ENCODE measurements at places on chromosomes 3 and 15.

- no peak for DNase-seq
These were observed 66.0 kb downstream of the MEIS2 start for GRCh38 chr15:37034392-37034791.

DNA sequence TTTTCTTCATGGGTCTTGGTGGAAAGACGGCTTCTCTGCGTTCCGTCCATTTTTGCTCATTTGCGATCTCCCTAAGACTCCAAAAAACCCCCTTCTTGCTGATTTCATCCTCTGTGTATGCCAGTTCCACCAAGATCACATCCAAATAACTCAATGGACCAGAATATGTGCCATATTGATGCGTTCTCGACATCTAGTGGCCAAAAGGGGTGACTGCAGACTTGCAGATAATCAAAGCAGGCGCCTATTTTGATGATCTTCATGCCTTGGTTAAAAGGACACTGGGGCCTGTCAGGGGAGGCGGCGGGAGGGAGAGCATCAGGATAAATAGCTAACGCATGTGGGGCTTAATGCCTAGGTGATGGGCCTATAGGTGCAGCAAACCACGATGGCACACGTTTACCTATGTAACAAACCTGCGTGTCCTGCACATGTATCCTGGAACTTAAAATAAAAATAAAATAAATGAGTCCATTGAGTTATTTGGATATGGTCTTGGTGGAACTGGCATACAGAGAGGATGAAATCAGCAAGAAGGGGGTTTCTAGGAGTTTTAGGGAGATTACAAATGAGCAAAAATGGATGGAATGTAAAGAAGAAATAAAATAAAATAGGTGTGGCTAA, 104.2 kb upstream of the RAD18 start:
- no peak for DNase-seq

GRCh38 chr3:62987721-62988120, 112.5 kb upstream of the CADPS start:
- DNase-seq, result no peak

GRCh38 chr15:96053781-96054428, 276.6 kb upstream of the NR2F2 start:
- no peak for DNase-seq

DNA sequence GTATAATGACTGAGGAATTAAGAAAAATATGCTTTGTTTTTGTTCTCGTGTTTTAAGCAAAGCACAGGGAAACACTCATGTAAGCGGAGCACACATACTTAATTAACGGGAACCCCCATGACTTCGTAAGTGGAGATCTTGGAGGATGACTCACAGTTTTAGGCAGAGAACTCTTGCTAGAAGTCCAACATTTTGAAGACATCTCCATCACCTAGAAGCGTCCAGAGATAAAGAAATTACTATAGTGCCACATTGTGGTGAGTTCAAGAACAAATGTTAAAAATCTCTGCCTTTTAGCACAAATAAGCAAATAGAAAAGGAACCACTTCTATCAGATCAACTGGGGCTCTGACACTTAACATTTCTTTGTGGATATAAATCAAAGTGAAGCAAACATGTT, 194.1 kb upstream of the ARHGEF26 start:
- DNase-seq, result no peak

DNA sequence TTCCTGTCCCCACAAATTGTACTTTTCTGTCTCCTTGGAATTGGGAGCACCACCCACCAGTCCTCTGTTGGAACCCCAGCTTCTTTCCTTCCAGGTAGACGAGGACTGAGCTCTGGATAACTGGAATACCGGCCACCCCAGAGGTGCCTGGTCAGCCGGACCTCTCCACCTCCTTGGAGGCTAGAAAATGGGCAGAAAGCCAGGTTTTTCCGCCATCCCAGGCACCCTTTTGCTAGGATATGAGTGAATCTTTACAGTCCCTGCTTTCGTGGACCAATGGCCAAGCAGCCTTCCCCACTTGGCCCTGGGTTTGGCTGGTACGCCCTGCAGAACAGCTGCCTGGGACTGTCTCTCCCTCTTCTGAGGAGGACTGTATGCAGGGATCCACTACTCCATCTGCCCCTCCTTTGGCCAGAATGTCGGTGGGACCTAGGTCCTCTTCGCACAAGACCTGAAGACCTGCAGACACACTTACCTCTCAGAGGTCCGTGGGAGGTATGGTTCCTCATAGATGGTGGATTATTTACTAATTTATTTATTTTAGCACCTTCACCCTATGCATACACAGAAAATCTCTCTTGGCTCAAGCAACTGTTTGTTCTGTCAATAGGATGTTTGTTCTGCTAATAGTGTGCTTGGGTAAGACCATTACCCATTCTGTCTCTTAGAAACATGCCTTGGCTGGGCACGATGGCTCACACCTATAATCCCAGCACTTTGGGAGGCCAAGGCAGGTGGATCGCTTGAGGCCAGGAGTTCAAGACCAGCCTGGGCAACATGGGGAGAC, 8.6 kb upstream of the CHAC1 start:
- no peak for DNase-seq

- no peak for DNase-seq
These were observed 14.4 kb downstream of the ALDH1L1 start for GRCh38 chr3:126166009-126166408.

GRCh38 chr3:51710631-51711351, 3.9 kb downstream of the GRM2 start:
- no peak for DNase-seq

DNA sequence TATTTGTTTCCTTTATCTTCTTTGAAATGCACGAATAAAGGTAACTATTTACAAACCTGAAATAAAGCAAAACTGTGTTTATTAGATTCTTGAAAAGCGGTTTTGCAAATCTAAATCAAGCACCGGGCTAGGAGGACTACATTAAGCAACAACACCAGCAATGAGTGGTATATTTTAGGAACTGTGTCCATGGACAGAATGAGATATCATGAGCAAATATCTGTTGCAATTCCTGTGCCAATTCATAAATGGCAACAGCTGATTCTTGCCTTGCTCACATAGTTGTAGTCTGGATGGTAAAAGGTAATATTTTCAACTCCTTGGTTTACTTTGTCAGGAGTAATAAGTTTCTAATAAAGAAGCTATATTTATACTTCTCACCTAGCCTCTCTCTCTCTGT, 403.3 kb downstream of the LPP start:
- DNase-seq, result no peak

DNA sequence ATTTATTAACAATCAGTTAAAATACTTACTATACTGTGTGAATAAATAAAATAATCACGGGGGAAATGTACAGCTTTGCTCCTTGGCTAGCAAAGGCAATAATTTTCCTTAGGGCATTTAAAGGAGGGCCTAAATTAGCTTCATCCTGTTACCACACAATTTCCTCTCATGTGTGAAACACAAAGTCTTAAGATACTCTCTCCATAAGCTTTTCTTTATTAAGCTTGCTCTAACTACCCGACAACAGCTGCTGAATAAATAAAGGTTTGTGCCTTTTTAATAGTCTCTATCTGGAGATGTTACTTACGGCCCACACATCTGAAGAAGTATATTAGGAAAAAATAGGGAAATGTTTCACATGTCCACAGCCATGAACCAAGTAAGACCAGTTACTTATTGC, 29.7 kb downstream of the ZNF106 start:
- no peak for DNase-seq

DNA sequence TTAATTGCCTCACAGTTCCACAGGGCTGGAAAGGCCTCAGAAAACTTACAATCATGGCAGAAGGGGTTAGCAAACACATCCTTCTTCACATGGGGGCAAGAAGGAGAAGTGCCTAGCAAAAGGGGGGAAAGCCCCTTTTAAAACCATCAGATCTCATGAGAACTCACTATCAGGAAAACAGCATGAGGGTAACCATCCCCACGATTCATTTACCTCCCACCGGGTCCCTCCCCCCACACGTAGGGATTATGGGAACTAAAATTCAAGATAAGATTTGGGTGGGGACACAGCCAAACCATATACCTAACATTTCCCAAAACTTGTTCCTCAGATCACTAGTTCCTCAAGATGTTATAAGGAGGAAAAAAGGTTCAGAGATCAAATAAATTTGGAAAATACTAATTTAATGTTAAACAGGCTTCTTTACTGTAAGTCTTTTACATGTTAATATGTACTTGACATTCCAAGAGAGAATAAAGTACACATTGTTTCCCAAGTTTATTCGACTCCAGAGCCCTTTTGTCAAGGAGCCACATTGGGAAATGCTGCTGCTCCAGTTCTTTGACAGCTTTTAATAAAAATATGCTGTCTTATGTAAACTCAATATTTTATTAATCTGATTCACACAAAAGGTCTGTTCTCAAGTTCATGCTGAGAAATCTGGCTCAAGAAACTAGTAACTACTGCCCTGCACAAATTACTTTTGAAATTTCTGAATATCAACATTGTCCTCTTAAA, 17.8 kb downstream of the HERC1 start:
- DNase-seq, result no peak

- no peak for DNase-seq
These were observed 175.9 kb upstream of the PLSCR5 start for GRCh38 chr3:146781059-146781458.

- no peak for DNase-seq
These were observed 2.7 kb downstream of the LCTL start for GRCh38 chr15:66563126-66563525.

Data from activated CD8-positive, alpha-beta memory T cell treated with anti-CD3 and anti-CD28 coated beads for 48 hours (primary cell).